SW 1271 (cell line): ENCODE measurements at places on chromosomes 6 and 20.

- peak; percentile 69 for DNase-seq
Measured at GRCh38 chr20:5061213-5061612, 58.5 kb downstream of the PCNA start.

DNA sequence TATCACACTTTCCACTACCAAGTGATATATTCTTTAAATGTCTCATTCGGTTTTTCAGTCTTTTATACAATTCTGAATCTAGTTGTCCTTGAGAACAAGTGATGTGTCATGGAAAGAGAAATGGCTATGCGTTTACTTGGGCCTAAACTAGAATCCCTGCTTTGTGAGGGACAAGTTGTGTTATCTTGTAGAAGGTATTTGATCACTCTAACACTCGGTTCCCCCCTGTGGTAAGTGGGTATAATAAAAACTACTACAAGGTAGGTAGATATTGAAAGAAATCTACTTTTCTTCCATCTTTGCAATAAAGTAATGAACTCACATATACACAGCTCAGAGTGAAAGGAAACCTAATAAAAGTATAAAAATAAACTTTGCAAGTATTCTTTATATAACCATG, 108.9 kb downstream of the MANEA start:
- DNase-seq, result no peak

DNA sequence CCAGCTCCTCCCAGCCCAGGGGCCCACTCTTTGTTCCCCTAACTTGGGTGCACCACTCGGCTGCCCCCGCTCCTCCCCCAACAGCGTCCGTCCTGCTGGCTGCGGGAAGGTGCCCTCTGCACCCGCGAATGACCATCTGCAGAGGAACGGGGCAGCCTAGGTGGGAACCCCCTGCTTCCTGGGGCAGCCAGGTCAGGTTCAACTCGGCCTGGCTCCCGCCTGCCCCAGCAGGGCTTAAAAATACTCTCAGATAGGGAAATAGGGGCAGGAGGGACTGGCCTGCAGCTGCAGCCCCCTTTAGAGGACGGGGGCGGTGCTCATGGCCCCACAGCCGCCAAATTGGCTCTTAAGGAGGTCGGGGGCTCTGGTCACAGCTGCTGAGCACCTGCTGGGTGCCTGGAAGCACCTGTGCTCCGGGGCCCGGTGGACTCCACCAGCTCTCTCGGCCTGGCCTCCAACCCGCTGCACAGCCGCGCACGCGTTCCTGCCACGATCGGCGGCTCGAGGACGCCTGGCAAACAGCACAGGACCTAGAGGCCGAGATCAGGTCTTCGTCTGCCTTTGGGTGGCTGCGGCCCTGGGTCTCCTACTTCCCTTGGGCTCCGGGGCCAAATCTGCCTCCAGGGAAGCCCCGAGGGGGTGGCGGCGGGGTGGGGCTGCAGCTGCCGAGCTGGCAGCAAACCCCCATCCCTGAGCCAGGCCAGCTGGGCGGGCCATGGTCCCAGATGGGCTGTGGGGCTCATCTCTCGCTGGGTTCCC, 700 bp upstream of the LAMA5 start:
- DNase-seq, result no peak

GRCh38 chr20:56422824-56423189, 10.7 kb downstream of the CASS4 start:
- no peak for DNase-seq
